ENCODE measurements at places on chromosomes 16 and 17. TPM values are rescaled to one million over a fixed set of nuclear protein-coding genes. Genes with fewer than 3 reads are reported as not detected.

GRCh38 chr17:74851612-74852236 lies 8.0 kb downstream of the GRIN2C start:
- DNase-seq: no peak

GRCh38 chr16:23286131-23286532 lies 16.0 kb upstream of the SCNN1B start:
- no peak for DNase-seq

MYH13 gene
- total RNA-seq: not detected

GRCh38 chr16:85657996-85658395 lies 30.8 kb downstream of the GINS2 start:
- no peak for DNase-seq

GRCh38 chr16:81696166-81696960 lies 82.7 kb upstream of the PLCG2 start:
- no peak for DNase-seq

KRT27 gene
- not detected for total RNA-seq

- no peak for DNase-seq
These were observed 4.3 kb downstream of the SOX8 start for GRCh38 chr16:985646-986400.

KCNJ18 gene
- not detected for total RNA-seq

- no peak for DNase-seq
These were observed 53.3 kb upstream of the BCAR1 start for GRCh38 chr16:75304521-75305363.

DNA sequence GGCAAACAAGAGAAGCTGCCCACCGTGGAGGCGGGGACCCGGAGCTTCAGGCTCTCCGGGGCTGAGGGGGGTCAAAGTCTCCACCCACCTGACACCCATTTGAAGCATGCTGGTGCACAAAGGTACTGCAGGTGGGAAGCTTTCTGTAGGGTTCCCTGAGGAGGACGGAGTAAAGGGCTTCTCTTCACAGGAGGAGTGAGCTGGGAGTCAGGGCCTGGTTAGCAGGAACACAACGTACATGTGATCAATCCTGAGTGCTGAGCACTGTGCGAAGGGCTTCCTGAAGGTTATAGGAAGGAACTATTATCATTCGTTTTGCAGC lies 252.9 kb upstream of the RPL38 start:
- no peak for DNase-seq

ZNF423 gene
- total RNA-seq: 8.6 TPM

CD79B gene
- 2.7 TPM for total RNA-seq

WNT3 gene
- total RNA-seq: 0.89 TPM

DNA sequence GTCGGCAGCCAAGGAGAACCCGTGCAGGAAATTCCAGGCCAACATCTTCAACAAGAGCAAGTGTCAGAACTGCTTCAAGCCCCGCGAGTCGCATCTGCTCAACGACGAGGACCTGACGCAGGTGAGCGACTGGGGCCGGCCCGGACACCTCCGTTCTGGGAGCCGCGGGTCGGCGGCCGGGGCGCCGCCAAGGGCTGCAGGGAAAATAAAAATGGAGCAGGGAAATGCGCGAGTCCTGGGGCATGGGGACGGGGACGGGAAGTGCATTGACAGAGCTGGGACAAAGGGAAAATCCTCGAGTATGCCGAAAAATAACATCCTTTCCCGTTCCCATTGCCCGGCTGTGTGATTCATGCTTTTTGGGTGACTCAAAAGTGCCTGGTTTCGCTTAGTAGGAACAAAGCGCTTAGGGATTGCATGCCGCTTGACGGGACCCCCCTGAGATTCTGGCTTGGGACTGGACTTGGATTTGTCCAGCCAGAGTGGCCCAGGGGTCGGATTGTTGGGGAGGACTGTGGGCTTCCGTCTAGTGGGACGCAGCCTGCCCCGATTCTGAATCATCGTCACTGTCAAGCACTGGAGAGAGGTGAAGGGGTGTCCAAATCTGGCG lies 699 bp downstream of the MPRIP start:
- peak; percentile 75 for DNase-seq

DNA sequence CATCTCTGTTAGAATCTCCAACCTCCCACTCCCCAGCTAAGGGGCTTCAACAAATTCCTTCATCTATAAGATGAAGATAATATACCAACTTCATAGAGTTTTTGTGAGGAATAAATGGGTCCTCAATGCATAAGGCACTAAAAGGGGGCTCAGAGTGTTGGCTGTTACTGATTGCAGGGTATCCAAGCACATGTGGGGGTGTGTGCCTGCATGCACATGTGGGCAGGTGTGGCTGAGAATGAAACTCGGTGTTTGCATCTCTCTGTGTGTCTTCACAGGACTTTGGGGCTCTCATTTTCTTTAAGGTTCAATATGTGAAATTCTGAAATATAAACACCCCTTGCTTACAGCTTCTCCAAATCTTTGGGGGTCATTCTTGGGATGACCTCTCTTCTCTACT lies 4.1 kb upstream of the PPP1R9B start:
- DNase-seq: no peak

JPH3 gene
- total RNA-seq: 0.11 TPM

DNA sequence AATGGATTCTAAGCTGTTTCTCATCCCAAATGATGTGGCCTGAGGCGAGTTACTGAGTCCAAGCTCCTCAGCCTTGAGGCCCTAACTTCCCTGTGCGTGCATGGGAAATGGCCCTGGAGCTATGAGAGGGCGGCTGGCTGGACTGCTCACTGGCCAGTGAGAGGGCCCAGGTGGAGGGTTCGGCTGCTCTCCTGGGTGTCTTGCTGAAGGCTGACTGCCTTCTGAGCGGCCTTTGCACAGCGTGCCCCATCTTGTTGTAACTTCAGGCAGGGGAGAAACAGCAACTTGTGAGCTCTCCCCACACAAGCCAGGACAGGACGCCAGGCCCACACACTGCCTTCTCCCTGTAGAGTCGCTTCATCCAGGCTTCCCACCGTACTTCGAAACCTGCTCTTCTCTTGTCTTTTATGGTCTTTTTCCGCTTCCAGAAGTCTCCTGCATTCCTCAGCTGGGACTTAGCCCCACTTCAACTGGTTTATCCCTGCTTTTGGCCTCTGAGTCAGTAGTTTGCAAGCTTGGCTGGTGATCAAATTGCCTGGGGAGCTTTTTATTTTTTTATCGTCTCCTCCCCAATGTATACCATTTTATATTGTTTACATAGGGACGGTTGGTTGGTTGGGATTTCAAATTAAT lies 13.3 kb downstream of the CDH3 start:
- DNase-seq: no peak

DNA sequence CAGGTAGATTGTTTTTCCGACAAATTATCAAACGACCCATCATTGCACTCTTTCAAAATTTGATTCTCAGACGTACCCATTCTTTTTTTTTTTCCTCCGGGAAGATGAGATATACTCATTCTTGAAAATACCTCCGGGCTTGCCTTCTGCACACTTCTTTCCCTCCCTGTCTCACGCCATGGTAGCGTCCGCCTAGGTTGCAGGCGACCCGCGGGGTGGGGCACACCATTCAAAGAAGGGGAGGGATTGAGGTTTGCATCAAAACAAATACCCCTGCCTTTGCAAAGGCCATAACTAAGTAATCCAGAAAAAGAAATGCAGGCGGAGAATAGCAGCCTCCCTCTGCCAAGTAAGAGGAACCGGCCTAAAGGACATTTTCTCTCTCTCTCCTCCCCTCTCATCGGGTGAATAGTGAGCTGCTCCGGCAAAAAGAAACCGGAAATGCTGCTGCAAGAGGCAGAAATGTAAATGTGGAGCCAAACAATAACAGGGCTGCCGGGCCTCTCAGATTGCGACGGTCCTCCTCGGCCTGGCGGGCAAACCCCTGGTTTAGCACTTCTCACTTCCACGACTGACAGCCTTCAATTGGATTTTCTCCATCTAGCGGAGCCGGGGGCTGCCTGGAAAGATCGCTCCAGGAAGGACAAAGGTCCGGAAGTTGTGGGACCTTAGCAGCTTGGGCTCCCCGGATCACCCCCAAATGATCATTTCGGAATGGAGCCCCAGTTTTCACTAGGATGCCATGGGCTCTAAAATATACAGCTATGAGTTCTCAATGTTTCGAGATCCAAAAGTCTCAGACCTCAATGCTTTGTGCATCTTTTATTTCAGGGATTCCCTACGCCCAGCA lies 843 bp downstream of the TP53 start:
- peak; percentile 89 for DNase-seq

P2RX1 gene
- 5.1 TPM for total RNA-seq

- no peak for DNase-seq
These were observed 231.2 kb upstream of the GSE1 start for GRCh38 chr16:85381738-85382592.

- DNase-seq: no peak
These were observed 9.7 kb downstream of the PECAM1 start for GRCh38 chr17:64380985-64381384.

ULK2 gene
- 14.0 TPM for total RNA-seq

ACBD4 gene
- total RNA-seq: 6.4 TPM

DNA sequence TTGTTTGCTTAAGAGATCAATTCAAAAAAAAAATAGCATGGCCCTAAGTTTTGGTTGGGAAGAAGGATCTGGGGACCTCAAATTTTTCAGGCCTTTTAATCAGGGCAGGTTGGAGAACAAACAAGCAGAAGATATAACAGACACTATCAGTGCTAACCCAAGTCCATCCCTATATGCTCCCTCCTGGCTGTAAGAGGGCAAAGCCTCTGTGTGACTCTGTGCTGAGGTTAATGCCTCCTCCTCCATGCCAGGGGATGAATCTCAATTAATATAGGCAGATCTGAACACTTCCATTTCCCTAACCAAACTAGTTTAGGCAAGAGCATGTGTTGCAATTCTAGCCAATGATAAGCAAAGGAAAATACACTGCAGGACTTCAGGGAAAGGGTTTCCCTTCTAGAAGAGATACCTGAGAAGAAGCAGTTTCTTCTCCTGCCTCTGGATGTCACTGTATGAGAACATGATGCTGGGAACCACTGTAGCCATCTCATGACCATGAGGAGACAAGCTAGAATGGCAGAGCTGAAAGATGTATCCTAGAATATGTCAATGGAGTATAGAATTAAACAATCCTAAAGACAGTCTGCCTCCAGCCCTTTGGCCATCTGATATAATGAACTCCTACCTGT lies 76.0 kb downstream of the CHD9NB start:
- no peak for DNase-seq

DNA sequence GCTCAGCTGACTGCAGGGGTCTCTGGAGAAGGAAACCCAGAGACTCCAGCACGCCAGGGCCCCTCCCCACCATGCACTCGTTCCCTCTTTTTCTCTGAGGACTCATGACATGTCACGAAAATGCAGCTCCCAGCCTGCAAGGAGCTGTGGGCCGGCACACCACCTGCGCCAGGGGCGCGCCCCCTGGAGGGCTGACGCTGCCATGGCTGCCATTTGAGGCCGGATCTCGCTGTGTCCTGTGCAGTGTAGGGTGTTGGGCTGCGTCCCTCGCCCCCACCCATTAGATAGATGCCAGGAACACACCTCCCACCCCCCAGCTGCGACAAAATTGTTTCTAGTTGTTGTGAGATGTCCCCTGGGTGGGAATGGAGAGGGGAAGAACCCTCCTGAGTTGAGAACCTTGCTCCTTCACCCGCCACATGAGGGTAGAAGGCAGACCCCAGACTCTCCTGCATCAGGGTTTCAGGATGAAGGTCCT lies 8.2 kb downstream of the SYNGR2 start:
- DNase-seq: peak; percentile 92

- no peak for DNase-seq
These were observed 31.8 kb upstream of the ZNF469 start for GRCh38 chr16:88350922-88351321.

- no peak for DNase-seq
These were observed 18.0 kb downstream of the CD7 start for GRCh38 chr17:82299452-82299851.

DNA sequence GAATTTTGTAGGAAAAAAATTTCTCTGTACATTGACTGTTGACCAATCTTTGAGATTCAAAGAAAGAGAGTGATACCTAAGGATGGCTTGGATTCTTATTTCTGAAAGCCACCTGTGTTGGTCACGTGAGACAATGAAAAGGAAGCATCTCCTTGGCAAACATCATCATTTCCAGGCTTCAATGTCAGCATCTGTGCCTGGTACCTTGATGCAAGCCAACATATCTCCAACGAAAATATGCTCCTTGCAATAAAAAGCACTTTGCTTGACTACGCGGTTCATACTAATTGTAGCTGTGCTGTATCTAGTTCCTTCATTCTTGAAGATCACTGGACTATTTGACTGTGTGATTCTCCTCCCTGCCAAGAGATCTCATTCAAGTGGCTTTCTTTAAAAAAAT lies 503.4 kb upstream of the PSMD7 start:
- DNase-seq: no peak

MEOX1 gene
- 19.8 TPM for total RNA-seq

- no peak for DNase-seq
These were observed 540.4 kb upstream of the CDH11 start for GRCh38 chr16:65662256-65662655.

PDIA2 gene
- 0.81 TPM for total RNA-seq

DNA sequence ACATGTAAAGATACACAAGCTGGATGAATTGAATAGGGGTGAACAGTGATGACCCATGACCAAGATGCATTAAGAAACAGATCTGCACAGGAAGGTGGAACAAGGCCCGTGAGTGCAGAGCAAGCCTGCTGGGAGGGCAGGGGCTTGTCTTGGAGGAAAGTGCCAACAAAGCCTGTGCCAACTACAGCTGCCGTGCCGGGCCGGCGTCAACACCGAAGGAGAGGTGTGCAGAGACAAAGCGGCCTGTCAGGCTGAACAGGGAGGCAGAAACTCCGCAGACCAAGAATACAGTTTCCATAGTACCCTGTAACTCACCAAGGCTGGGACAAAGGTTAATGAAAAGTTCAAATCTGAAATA lies 46.7 kb downstream of the ANKRD11 start:
- no peak for DNase-seq

GRCh38 chr17:79243603-79243990 lies 169.0 kb downstream of the ENGASE start:
- no peak for DNase-seq

KRTAP9-8 gene
- total RNA-seq: not detected

GRCh38 chr16:30721606-30722005 lies 22.6 kb downstream of the SRCAP start:
- DNase-seq: no peak

DNA sequence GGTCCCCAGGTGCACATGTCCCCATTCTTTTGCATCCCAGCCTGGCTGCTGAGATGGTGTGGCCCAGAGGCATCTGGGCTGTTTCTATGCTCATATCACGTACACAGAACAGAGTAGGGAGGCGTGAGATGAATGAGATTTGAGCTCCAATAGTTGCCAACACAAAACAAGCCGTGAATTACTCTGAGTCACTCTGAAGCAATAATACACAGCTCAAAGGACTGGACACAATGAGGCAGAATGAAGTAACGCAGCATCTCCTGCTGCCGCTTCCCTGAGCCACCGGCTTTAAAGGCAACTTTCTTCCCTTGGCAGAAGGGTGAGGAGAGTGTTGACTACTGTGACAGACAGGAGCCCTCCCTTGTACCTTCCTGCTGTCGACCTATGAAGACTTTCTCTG lies 33.9 kb upstream of the CLEC18B start:
- no peak for DNase-seq

KCNG4 gene
- not detected for total RNA-seq

KCNJ12 gene
- total RNA-seq: 11.3 TPM

- no peak for DNase-seq
These were observed 71.8 kb downstream of the LMF1 start for GRCh38 chr16:898761-899682.

PIPOX gene
- total RNA-seq: 0.57 TPM

EME2 gene
- total RNA-seq: 14.9 TPM

GRCh38 chr16:49382916-49383315 lies 9.3 kb downstream of the C16orf78 start:
- no peak for DNase-seq

GRCh38 chr16:14057878-14058382 lies 13.2 kb upstream of the MRTFB start:
- no peak for DNase-seq

Measured in cardiac septum (tissue), 1 donor.